CD4-positive, alpha-beta T cell treated with Interleukin-6 at 100 ng/mL for 8 hours (primary cell): ENCODE measurements at places on chromosomes 12 and 14.

DNA sequence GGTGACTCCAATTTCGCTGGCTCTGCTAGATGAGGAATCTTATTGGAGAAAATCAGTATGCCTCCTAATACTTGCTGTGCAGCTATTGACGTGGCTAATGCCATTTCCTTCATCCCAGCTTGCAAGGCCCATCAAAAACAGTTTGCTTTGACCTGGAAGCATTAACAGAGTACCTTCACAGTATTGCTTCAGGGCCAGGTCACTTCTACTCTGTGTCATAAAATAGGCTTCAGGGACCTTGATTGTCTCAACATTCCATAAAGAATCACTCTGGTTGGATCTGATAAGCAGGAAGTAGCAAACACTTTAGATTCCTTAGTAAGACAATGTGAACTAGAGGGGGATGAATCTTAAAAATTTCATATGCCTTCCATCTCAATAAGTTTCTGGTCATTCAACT, 26.9 kb upstream of the ZNF641 start:
- DNase-seq, result no peak

DNA sequence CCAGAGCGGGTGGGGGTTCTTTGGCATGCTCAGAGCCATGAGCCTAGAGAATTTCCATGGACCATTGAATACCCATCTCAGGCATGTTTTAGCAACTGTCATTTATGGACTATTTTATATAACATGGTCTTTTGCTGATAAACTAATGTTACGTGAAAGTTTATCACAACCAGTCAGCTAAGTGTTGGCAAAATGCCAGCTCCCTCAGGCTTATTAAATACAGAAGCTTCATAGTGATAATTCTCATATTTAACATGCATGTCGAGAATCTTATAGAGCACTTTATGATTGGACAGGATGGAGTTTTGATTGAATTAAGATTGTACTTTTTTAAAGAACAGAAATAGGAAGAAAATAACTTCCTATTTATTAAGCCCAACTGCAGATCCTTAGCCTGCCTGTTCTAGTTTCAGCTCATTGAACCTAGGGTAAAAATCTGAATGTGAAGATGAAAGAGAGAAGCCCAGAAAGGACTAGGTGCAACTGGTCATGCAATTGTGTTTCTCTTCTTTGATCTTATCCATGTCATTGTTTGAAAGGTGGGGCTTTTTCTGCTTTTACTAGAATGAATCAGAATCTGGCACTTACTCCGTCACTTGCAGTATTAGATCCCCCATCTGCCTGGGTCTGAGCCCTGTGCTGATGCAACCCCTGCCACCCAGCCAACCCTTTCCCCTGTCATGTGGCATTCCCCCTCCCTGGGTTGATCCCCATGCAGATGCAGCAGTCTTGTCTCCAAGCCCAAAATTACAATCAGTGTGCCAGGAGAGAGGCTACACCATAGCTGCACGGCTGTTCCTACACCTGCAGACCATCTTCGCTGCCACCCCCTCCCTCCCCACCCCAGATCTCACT, 134.6 kb upstream of the EVL start:
- DNase-seq, result no peak

DNA sequence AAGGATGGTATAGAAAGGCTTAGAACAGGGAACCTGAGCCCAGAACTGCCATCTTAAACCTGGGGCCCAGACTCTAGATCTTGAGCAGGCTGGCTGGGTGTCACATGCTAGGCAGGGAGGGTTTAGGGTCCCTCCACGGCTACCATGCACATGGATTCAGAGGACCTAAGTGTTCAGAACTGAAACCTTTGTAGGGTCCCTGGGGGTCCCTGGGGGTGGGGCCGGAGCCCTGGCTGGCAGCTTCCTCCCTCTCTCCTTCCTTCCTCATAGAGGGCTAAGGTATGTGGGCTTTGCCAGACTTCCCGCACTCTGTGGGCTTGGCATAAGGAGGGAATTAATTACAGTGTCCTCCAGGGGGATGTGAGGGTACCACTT, 4.6 kb upstream of the ZNF385A start:
- DNase-seq, result no peak

- DNase-seq, result no peak
Observed at GRCh38 chr14:102622262-102622885, 29.9 kb downstream of the RCOR1 start.

- DNase-seq, result no peak
Observed at GRCh38 chr14:104721505-104722431, 2.3 kb upstream of the ADSS1 start.

GRCh38 chr12:103657331-103657730, 70.3 kb downstream of the STAB2 start:
- no peak for DNase-seq

DNA sequence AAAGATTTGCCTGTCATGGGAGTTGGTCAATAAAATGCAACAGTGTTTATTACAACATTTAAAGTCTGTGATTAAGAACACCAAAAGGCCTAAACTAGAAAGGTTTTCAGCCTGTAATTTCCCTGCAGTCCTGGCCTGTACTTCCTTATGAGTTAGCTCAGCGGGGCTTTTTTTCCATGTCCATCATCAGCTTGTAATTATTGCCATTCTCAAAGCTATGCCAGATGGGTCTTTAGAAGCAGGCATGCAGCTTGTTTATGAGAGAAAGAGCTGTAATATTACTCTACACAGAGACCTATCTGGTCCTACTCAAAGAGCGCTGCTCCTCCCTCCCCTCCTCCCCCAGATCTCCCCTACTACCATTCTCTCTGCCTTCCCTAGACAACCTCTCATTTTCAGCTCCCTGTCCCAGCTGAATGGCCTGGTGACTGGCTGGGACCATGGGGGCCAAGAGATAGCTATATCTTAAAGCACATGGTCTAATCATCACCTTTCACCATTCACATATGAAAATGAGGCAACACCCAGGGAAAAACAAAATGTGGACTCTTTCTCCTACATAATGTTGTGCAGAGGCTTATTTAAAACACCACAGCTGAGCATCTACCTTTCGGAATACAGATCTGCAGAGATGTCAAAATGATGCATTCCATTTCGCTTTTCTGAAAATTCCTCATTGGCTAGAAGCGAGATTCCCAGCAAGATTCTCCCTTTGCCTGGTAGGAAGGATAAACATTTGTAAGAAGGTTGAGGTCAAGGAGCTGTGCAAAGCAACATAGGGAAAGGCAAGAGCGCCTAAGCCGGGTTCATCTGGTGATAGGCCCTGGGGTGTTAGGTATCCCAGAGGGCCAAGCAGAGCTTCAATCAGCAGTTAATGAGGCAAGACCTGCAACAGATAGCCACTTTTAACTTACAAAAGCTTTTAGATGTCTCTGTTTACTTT, 209.7 kb upstream of the CDKN3 start:
- DNase-seq, result no peak

- DNase-seq, result no peak
Observed at GRCh38 chr12:51521554-51522276, 69.3 kb upstream of the SCN8A start.

DNA sequence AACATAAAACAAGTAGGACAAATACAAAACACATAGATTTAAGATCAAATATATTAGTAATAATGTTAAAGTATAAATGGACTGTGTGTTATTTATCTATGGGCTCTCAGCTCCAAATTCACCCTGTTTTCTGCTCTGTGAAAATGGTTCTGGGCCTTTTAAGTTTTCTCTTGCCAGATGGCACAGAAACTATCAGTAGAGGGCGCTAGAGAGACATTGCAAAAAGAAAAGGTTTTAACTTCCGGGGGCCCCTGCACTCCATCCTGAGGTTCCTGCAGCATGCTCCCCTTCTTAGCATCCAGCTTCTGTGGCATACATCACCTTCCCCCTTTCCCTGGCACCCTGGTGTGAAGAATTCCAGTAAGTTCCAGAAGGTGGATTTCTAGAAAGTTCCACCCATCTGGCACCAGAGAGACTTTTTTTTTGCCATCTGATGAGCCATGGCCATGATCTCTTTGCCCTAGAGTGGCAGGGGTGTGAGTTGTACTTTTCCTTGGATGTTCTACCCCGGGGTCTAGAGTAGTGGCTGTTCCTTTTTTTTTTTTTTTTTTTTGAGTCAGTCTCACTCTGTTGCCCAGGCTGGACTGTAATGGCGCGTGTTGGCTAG, 29.3 kb downstream of the ZCRB1 start:
- DNase-seq, result no peak

DNA sequence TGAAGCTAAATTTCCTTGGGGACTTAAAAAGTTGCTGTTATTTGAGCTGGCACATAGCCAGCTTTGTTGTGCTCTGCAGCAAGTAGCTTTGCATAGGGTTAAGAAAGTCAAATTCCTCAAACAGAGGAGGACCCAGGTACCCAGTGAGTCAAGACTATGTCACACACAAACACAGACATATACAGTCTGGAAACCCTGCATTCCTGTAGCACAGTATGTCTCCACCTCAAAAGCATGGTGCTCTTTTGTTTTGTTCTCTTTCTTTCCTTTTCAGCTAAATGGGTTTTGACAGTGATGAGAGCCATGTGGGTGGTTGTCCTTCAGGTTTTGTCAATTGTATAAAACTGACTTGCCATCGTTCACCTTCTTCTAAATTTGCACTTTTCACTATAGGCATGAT, 179.6 kb upstream of the DIO2 start:
- DNase-seq, result no peak

DNA sequence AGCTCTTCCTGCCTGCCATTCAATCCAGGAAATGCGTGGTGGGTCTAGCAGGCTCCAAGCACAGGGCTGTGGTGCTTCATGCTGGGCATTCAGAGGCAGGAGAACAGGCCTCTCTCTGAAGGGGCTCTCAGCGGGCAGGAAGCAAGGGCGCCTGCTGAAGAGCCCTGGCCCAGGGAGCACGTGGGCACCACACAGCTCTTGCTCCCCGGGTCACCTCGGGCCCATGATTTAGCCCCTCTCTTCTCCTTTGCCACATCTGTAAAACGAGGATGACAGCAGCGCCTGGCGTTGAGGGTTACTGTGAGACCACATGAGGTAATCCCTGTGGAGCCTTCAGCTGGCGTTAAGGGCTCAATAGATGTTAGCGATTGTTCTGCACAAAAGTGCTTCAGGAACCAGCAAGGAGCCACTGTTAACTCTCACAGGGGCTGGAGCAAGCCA, 37.6 kb upstream of the SPTLC2 start:
- DNase-seq, result no peak

GRCh38 chr12:131220331-131220685, 266.6 kb downstream of the ADGRD1 start:
- no peak for DNase-seq

GRCh38 chr12:120843472-120843871, 60.7 kb downstream of the SPPL3 start:
- no peak for DNase-seq

DNA sequence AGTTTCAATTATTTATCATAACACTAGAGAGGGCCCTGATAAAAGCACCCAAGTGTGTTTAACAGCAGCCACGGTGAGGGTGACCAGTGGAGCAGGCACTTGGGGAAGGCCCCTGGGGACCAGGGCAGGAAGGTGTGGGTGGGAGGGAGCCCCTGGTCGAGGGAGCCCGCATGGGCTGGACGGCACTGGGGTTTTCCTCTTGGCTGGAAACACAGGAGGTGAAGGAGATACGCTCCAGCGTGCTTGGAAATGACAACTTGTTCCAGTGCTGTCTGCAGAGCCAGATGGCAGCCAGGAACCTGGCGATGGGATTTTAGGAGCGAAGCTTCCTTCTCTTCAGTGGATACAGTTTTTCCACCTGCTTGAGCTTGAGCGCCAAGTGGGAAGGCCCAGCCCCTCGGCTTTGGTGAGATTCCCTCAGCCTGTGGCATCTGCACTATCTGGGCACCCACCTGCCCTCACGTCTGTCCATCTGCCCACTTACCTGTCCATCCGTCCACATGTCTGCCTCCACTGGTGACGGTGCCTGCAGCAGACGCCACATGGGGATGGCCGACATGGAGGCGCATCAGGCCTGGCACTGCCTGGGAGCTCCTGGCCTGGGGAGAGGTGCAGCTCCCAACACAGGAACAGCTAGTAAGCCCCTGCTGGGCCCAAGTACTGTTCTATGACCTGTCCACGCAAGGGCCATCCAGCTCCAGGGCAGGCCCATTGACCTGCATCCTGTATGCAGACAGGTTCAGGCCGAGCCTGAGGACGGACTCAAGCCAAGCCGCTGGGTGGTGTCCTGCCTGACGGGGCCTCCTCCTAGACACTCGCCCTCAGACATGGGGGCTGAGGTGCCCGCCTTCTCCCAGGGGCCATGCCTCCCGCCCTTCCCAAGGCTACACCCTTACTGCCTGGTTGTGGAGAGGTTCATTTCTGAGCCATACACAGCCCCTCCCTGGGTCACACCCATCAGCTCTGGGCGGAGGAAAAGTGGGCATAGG, 192.2 kb upstream of the C14orf180 start:
- no peak for DNase-seq

DNA sequence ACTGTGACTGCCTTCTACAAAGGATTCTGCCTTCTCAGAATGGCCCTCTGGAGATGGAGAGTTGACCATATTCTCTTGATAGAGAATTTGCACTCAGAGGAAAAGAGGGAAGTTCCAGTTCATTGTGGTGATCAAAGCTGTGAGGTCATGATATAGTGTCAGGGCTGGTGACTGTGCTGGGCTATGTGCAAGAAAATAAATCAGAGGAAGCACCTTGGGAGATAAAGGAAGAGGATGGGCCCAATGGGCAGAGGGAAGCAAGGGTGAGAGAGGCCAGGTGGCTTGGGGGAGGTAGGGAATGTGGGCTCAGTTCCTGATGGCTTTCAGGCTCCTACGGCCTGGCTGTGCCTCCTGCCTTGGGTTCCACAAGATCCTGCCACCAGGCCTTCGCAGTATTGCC, 145.8 kb downstream of the SLC8A3 start:
- no peak for DNase-seq

DNA sequence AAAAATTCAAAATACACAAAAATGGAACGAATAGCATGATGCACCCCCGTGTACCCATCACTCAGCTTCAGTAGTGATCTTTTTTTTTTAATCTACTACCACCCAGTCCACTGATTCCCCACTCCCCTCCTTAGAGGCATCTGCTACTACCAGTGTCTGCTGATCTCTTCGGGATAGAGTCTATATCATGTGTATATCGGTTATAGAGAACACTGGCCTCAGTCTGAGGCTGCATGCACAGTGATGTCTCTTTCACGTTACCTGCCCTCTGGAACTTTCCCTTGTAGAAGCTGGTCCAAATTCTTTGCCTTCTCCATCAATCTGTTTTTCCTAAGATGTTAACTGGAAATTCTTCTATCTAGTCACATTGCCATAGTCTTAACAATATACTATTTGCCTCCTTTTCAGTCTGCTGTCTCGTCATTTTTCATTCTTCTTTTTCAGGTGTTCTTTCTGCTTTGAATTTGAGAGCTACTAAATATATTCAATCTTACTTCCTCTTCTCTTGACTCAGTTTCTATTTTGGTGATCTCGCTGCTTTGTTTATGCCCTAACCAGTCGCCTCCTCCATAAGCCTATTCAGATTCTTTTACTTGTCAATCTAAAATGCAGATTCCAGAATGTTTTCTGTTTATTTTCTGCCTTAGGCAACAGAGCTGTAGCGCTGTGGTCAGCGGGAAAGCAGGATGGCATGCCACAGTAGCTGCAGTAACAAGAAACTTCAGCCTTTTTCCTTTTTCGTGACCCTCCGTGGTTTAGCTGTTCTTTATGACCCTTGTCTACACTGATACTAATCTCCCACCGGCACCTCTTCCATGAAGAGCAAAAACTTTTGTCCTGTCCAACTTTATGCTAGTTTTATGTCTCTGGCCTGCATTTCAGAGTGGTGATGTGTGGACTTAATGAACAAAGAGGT, 67.0 kb downstream of the FBXW8 start:
- DNase-seq, result no peak
